Stimulated activated CD4-positive, alpha-beta T cell treated with anti-CD3 and anti-CD28 coated beads, Interleukin-2, amount 100 ng/mL, for 4 hours (primary cell): ENCODE measurements at places on chromosomes 4 and X.

DNA sequence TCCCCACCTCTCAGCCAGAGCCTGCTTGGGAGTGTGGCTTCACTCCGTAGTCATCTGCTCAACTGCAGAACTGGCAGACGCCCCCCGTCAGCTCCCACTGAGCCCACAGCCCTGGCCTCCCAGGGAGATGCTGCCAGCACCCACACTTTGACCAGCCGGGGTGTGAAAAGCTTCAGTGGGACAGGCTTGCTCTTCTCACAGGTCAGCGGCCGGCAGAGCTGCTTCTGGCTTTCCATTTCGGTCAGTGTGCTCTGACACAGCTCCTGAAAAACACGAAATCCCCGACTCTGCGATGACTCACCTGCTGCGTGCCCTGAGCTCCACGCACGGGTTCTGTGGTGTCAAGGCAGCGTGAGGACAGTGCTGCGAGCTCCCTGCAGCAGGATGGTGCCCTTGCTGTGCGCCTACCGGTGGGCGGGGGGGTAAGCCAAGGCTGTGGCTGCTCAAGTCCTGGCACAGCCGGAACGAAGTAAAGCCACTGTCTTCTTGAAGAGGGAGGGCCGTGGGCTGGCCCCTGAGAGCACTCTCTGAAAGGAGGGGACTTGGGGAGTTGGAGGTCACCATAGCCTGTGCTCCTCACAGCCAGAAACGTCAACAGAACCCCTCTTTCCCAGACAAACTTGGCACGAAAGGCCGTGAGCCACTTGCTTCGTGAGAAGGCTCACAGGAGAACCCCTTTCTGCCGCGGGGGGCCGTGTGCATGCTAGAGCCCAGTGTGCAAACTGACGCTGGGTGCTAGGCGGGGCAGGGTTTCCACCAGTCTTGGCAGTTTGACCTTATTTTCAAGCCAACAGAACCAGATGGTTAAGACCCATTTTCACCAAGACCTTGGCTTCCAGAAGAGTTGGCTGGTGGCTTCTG, 23.6 kb downstream of the NOP14 start:
- no peak for DNase-seq

- DNase-seq = no peak
Measured at GRCh38 chr4:1172971-1173757, 781 bp upstream of the SPON2 start.

DNA sequence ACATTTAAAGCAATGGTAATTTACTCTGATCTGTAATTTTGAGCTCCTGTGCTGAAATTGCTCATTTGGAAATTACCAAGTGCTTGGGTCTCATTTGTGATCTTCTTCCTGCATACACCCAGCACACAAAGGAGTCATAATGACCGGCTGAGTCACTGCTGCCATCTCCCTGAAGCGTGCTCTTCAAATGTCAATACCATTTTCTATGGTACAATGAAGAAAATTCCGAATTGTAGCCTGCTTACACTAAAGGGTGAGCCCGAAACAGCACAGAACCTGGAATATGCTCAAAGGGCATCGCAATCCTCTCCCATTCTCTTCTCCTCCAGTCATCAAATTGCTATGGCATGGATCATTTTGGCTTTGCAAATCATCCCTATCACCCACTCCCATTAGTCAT, 140.5 kb downstream of the GRIA3 start:
- DNase-seq = no peak

- no peak for DNase-seq
Measured at GRCh38 chrX:110584083-110584482, 211.5 kb downstream of the CHRDL1 start.

DNA sequence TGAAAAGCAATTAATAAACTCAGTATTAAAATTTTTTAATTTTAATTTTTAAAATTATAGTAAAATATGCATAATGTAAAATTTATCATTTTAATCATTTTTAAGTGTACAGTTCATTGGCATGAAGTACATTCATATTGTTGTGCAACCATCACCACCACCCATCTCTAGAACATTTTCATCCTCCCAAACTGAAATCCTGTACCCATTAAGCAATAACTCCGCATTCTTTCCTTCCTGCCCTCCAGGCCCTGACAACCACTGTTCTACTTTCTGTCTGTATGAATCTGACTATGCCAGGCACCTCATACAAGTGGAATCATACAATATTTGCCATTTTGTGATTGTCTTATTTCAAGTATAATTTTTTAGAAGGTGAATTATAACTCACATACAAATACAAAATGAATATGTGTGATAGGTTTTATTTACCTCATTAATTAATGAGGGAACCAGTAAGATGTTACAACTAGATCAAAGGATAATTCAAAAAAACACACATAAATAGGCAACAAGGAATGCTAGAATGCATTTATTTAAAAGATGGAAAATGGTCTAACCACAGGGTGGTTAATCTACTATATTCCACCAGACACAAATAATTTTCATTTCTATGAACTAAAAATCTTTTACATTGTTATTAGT, 13.1 kb upstream of the AFF1 start:
- no peak for DNase-seq

GRCh38 chr4:41322617-41323016, 65.9 kb downstream of the UCHL1 start:
- DNase-seq = no peak

DNA sequence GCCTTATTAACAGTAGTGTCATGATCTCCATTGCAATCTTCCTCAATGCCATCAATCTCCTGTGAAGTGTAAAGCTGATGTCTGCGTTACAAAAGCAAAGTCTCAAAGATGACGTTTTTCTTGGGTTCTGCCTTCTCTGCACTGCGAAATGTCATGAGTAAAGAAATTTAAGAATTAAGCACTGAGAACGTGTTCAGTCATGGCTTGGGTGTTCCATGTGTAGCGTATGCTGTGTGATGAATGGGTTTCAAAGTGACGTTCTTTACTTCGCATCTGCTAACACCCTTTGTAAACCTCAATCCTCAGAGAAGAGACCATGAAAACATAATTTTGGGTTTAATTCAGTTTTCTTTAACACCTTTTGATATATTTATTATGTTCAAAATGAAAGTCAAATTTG, 999 bp downstream of the NAP1L5 start:
- DNase-seq = no peak

GRCh38 chr4:125187226-125188176, 127.3 kb upstream of the FAT4 start:
- no peak for DNase-seq

GRCh38 chr4:89539374-89539773, 231.8 kb upstream of the GPRIN3 start:
- no peak for DNase-seq

- DNase-seq = no peak
Measured at GRCh38 chr4:158261480-158261879, 51.2 kb downstream of the TMEM144 start.

DNA sequence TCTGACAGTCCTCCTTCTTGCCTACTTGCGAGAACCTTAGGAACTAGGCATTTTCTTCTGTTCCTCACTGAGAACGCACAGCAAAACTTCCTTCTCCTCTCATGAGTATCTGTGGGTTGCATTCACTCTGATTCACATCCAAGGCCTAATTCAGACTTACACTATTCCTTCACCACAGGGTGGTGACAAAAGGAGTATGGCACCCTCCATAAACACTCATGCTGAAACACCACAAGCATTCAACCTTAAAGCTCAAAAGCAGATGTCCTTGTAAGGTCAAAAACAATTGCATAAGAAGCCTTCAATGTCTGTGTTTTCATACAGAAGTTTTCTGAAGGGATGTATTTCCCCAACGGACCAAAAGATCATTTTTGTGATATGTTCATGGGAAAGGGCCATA, 147.3 kb downstream of the CORIN start:
- DNase-seq = no peak

GRCh38 chrX:11039926-11040325, 71.2 kb upstream of the HCCS start:
- DNase-seq = no peak

DNA sequence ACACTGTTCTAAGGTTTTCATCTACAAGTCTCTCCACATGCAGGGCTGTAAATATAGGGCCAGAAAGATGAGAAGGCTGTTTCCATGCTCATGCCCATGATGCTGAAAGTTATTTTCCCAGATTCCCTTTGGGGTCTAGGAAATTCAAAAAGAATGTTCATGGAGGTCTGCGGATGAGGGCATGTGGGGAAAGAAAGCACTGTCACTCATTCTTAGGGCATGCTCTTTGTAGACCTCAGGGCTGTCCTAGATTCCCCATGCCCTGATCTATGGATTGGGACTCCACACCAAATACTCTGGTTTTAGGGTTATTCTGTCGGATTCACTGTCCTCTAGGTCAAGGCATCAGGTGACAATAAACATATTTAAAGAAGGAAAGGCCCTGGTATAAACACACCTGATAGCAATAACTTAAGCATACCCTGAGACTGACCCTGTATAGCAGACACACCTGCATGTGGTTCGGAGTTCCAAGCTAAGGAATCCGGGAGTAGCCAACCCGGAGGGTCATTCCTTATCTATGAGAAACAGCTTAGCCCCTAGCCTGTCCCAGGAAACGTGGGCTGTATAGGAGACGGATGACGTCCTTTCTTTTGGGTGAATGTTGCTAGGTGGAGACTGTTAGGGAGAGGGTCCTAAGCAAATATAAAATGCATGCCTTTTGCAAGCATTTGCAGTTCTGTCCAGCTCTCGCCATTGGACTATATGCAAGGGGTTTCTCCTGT, 37.6 kb downstream of the LNX1 start:
- DNase-seq = no peak

GRCh38 chr4:40347472-40347871, 12.3 kb downstream of the CHRNA9 start:
- no peak for DNase-seq

DNA sequence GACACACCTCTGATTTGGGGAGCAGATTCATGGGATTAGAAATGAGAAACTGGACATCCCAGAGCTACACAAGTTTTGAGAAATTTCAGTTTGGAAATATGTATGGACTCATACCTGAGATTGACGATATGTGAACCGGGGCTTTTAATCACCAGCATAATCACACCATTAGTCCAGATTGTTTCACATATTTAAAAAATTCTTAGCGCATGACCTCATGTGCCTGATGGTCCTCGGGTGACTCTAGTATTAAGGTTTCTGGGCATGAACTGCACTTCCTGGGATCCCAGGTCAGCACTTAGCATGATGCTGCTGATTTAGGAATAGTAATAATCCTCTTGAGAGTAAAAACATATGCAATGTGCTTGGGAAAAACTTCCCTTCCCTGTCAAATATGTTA, 91.9 kb upstream of the BCOR start:
- no peak for DNase-seq

- DNase-seq = no peak
Measured at GRCh38 chr4:12145768-12146167, 717.1 kb upstream of the HS3ST1 start.

GRCh38 chr4:86948276-86948675, 13.5 kb downstream of the AFF1 start:
- DNase-seq = no peak

GRCh38 chr4:128295255-128295654, 7.6 kb upstream of the PGRMC2 start:
- DNase-seq = no peak

DNA sequence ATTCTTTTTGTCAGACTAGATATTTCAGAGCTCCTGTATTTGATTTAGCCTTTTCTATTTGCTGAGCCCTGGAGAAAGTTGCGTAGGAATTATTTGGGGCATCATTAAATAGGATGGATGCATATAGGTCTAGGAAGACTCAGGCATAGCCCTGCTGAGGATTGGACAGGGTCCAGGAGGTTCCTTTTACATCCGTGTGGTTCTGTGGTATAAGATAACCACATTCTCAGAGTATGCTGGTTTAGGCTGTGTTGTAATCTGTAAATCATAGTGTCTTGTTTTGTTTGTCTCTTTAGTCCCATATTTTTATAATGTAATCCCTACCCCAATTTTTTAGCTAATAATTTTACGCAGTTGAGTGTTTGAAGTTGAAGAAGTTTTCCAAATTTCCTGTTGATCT, 513.7 kb downstream of the RPA4 start:
- no peak for DNase-seq

GRCh38 chr4:94032754-94033153, 174.9 kb upstream of the SMARCAD1 start:
- DNase-seq = no peak

DNA sequence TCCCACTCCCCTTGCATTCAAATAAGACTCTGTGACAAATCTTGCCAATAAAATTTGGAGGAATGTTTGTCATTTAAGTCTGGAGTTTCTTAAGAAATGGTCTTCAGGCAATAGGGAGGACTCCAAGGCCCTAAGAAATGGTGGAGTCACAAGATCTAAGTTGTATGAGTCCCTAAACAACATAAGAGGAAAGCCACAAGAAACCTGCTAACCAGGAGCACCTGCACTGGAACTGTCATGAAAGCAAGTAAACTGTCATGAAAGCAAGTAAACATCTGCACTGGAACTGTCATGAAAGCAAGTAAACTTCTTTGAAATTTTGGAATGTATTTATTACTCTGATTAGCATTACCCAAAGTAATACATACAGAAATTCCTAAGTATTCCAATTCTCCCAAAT, 3.5 kb downstream of the CNOT6L start:
- DNase-seq = no peak

DNA sequence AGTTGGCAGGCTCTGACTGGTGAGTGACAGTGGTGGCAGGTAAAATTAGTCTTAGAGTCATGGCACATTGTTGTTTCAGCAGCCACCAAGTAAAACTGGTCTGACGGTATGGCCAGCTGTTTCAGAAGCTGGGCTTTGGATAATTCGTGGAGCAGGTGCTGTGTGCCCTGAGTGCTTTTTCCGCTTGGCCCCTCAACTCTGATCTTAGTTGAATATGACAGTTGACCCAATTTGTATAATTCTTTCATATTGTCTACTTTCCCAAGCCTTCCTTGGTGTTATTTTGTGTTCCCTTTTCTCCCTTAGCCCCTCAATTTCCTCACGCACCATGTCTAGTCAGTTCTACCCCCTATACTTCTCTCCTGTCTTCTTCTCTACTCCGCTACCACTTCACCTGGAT, 32.0 kb downstream of the CDS1 start:
- no peak for DNase-seq

DNA sequence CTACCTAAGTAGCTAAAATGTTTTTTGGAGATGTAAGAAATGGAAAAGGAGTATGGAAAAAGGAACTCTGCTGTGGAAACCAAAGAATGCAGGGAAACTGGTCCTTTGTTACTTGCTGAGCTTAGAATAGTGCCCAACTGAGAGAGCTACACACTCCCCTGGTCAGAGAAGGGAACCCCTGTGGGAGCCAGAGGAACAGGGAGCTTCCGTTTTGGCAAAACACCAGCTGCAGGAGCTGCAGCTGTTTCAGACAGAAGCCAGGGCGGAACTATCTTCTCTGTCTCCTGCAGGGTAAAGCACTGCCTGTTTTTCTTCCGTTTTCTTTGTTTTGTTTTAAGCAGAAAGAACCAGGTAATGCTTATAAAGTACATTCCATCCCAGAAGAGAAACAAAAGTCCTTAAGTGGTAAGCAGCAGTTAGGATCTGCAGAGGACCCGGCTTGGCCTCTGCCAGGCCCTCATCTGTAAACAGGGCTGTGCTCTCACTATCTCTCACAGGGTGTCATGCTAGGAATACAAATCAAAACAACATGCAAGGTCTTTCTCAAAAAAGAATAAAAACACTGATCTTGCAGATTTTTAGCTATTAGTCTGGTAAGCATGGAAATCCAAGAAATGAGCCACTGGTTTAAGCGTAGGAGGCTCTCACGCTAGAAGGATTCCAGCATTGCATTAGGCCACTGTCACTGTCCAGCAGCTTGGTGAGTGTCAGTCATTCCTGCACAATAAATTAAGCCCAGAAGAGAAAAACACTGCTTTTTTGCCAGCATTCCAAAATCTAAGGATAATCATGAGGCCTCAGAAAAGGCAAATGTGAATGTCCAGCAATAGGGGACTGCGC, 76.1 kb downstream of the CHST7 start:
- DNase-seq = no peak
